ENCODE measurements at places on chromosomes 11 and 22.

DNA sequence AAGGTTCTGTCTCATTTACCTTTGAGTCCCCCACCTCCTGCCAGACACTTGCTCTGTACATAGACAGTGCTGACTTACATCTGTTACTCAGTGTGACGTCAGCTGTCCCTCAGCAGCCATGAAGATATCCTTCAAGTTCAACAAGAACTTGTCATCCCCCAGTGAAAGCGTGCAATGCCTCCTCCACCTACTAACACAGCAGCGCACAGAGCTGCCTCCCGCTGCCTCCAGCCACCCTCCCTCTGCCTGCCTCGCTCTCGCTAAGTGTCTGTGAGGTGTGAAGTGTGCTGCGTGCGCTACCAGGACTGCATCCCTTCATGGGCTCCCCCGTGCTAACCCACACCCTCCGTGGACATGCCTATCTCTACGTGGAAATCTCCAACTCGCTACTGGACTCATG is 621.4 kb downstream of the BRD1 start:
- DNase-seq = no peak

DNA sequence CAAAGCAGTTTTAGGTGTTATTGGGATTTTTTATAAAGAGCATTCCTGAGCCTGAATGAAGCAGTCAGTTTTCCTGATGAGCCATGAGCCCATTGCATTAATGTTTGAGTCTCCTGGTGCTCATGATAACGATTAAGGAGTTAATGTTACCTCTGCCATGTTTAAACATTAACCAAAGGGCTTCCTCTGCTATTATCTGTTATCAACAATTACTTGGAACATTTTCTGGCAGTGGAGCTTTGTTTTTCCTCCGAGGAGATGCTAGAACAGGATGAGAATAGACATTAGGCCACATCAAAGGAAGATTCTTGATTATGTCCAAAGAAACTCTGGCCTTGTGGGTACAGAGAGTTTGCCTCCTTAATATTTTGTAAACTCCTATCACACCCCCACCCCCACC is 49.9 kb downstream of the ZNRF3 start:
- DNase-seq = no peak

DNA sequence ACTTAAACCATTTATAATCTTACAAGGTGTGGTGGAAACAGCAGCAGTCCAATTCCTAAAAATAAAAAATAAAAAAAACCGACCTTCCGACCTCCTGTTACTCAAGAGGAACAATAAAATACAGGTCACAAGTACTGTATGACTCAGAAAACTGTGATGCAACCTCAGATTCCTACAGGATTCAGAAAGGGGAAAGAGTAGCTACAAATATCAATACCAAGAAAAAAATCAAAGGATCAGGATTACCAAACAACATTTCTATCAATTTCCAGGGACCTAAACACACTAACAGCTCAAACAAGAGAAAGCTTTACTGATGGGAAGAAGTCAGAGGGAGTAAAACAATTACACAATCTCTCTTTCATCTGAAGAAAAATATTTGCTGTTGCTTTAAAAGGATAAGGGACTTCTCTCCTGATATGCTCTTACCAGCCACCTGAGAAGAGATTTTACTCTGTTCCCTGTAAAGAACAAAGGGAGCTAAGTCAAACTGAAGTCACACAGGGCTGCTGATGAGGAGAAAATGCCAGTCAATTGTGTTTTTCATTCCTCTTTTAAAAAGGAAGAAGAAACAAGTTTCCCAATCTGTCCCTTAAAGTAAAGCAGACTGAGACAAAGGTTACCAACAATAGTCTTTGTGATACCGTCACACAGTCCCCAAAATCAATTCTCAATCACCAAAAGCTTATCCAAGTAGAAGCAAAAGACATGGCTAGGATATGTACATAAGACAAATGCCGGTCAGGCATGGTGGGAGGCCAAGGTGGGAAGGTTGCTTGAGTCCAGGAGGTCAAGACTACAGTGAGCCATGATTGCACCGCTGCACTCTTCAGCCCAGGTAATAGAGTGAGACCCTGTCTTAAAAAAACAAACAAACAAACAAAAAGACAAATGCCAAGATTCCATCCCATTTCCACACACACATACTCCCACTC is 39.3 kb downstream of the AMBRA1 start:
- DNase-seq = peak; percentile 49

GRCh38 chr11:2530131-2530854 is 85.5 kb downstream of the KCNQ1 start:
- no peak for DNase-seq
